ENCODE measurements at places on chromosomes 12 and 14.

DNA sequence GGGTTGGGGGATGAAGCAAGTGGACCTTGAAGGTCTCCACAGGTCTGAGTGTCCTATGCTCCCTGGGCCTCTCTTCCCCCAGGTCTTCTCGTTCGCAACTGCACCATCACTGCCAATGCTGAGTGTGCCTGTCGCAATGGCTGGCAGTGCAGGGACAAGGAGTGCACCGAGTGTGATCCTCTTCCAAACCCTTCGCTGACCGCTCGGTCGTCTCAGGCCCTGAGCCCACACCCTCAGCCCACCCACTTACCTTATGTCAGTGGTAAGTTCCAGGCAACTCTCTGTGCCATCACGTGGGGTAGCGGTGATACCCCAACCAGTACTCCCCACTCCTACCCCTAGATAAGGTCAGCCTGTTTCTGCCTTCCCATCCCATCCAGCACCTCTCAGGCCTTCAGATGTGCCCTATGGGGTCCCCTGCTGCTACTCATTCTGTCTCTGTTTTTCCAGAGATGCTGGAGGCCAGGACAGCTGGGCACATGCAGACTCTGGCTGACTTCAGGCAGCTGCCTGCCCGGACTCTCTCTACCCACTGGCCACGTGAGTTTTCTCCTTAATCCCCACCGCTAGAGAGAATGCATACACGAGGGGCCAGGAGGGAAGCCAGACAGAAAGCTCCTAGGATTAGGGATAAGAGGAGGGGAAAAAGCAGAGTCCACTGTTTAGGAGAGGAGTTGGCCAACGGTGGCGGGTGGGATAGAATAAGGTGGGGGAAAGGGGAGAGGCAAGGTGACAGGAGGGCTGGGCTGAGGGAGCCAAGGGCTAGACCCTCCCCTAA, 1.6 kb upstream of the TAPBPL start:
- DNase-seq, result no peak

GRCh38 chr12:5807090-5807414, 138.0 kb downstream of the ANO2 start:
- DNase-seq, result no peak

DNA sequence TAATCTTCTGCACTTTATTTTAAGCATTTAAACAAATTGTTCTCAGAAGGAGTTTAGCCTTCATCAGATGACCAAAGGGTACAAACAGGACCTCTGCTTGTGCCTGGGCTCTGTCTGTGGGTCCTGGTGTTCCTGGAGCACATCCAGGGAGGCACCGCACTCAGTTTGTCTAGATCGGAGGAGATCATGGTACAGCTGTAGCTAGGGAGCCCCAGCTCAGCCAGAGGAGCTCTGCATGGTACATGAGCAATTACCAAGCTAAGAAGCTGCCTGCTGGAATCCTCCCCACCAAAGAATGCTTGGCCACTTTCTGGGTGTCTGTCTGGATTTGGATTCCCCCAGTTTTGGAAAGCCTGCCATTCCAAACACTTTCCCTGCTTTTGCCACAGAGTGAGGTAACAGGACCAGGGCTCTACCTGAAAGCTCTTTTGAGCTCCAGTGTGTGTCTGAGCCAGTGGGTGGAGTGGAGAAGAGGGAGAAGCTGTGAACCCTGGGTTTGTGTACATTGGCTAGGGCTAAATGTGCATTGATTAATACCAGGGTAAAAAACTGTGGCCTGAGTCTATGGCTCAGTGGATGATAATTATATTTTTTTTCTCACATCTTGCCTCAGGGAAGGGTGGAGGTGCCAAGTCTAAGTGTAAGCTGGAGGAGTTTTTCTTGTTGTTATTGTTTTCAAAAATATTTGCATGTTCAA, 163.7 kb upstream of the IGF1 start:
- DNase-seq, result no peak

DNA sequence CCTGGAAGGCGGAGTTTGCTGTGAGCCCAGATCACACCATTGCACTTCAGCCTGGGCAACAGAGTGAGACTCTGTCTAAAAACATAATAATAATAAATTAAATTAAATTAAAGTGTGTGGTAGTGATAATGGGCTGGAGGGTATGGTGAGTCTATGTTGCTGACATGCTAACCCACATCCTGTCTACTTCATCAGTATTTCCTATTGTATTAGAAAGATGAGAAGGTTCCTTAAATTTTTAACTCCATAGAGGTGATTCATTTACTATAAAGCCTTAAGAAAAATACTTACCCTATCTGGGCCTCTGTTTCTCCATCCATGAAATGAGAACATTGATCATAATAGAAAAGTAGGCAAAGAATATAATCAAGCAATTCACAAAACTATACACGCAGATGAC, 280.5 kb downstream of the FBXL14 start:
- no peak for DNase-seq

DNA sequence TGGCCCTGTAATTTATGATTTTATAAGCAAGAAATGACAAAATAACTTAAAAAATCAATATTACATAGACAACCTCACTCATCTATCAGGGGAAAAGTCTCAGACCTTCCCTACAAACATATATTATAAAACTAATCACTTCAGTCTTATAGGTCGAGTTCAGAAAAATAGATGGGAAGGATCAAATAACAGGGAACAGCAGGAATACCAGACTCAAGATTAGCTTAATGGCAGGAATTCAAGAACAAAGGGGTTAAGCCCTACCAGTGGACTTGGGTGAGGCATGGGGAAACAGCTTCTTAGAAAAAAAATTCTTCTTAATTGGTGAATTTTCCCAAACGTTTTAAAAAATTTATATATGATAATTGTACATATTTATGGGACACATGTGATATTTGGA, 51.6 kb upstream of the CRY1 start:
- DNase-seq, result no peak

DNA sequence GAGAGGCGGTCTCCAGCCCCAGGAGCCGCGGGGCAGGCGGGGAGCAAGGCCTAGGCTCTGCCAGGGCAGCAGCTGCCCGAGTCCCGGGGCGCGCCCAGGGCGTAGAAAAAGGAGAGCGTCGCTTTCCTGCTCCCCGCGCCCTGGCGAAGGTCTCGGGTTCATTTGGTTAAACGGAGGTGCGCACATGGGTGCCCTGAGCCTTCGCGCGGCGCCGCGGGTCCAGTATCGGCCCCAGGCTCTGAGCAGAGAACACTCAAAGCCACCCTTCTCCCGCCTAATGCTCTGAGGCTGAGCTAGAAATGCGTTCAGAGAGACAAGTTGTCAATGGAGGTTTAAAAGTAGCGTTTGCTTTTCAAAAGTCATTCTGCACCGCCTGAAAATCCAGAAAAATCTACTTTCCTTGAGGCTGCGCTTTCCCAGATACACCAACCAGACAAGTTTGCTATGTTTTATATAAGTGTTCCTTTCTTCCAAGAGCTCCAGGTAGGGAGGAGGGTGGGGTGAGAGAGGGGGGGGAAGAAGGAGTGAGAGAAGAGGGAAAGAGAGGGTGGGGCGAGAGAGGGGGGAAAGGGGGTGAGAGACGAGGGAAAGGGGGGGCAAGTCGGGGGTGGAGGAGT, 1.5 kb downstream of the TMEM132C start:
- no peak for DNase-seq
